ENCODE measurements at places on chromosomes 12 and 14.

DNA sequence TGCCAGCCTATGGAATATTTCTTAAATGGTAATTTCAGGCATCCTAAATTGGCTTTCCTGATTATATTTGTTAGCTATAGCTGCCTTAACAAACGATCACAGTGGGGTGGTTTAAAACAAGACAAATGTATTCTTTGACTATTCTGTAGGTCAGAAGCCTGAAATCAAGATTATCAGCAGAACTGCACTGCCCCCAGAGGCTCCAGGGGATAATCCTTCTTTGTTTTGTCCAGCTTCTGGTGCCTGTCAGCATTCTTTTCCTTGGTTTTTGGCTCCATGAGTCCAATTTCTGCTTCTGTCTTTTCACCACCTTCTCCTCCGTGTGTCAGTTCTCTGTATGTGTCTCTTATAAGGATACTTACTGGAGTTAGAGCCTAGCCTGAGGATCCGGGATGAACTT is 1282.2 kb upstream of the USP15 start:
- H3K36me3 ChIP-seq: no peaks in the 10 kb centered on the region
- H3K27ac ChIP-seq: no peak overlapping the region
- H3K4me1 ChIP-seq: no peaks in the 10 kb centered on the region
- no peak overlapping the region for H3K4me3 ChIP-seq

- peak overlapping the region; percentile 67 for H3K4me3 ChIP-seq
- no peak overlapping the region for H3K27ac ChIP-seq
- H3K4me1 ChIP-seq: peaks cover 13% of the 10 kb centered on the region
- no peak for DNase-seq
These were observed 3.6 kb downstream of the CFAP73 start for GRCh38 chr12:113152835-113153814.

DNA sequence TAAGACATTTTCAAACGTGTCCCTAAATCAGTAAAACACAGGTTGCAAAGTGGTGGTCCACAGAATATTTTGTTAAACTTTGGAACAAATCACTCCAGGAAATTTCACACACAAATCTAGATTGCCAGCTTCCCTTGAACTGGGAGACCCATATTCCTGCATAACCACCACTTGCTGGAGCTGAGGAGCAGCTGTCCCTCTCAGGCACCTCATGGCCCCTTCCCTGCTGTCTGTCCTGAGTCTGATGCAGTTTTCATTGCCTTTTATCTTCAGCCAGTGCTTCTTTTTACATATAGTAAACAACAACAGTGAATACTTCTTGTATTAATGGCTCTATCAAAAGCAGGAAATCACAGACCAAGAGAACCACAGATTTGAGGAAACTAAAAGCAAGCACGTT is 289.3 kb downstream of the MED13L start:
- no peak overlapping the region for H3K4me3 ChIP-seq
- peaks cover 20% of the 10 kb centered on the region for H3K4me1 ChIP-seq
- H3K36me3 ChIP-seq: peaks cover 33% of the 10 kb centered on the region
- no peak for DNase-seq
- H3K27ac ChIP-seq: no peak overlapping the region

DNA sequence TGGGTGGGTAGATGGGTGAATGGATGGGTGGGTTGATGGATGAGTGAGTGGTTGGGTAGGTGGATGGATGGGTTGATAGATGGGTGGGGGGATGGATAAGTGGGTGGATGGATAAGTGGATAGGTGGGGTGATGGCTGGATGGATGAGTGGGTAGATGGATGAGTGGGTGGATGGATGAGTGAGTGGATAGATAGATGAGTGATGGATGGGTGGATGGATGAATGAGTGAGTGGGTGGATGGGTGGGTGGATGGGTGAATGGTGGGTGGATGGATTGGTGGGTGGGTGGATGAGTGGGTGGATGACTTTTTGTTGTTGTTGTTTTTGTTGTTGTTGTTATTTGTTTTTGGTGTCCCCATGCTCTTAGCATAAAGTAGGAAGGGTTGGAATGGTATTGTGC is 45.5 kb downstream of the TBX5 start:
- H3K27me3 ChIP-seq: no peaks in the 10 kb centered on the region
- H3K4me3 ChIP-seq: no peak overlapping the region
- no peak overlapping the region for H3K27ac ChIP-seq
- no peak for DNase-seq
- H3K36me3 ChIP-seq: no peaks in the 10 kb centered on the region

GRCh38 chr12:83349907-83350611 is 663.4 kb downstream of the TMTC2 start:
- DNase-seq: no peak
- no peaks in the 10 kb centered on the region for H3K27me3 ChIP-seq
- no peaks in the 10 kb centered on the region for H3K36me3 ChIP-seq
- H3K27ac ChIP-seq: no peak overlapping the region
- H3K4me1 ChIP-seq: no peaks in the 10 kb centered on the region
- H3K4me3 ChIP-seq: no peak overlapping the region

DNA sequence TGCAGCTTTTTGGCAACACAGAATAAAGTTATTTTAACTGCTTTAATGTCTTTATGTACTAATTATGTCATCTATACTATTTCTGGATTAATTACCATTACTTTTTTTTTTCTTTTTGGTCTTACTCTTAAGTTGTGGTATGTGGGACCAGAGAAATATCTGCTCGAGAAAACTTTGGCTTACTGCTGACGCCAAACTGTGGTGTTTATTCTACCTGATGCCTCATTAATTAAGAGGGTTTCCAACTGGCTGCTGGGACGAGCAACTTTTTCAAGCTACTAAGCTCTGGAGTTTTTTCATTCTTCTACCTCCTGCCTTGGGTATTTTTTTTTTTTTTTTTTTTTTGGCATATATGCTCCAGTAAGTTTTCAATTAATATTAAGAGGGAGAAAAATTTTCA is 1257.5 kb downstream of the FSCB start:
- no peaks in the 10 kb centered on the region for H3K27me3 ChIP-seq
- no peaks in the 10 kb centered on the region for H3K4me1 ChIP-seq
- H3K4me3 ChIP-seq: no peak overlapping the region

DNA sequence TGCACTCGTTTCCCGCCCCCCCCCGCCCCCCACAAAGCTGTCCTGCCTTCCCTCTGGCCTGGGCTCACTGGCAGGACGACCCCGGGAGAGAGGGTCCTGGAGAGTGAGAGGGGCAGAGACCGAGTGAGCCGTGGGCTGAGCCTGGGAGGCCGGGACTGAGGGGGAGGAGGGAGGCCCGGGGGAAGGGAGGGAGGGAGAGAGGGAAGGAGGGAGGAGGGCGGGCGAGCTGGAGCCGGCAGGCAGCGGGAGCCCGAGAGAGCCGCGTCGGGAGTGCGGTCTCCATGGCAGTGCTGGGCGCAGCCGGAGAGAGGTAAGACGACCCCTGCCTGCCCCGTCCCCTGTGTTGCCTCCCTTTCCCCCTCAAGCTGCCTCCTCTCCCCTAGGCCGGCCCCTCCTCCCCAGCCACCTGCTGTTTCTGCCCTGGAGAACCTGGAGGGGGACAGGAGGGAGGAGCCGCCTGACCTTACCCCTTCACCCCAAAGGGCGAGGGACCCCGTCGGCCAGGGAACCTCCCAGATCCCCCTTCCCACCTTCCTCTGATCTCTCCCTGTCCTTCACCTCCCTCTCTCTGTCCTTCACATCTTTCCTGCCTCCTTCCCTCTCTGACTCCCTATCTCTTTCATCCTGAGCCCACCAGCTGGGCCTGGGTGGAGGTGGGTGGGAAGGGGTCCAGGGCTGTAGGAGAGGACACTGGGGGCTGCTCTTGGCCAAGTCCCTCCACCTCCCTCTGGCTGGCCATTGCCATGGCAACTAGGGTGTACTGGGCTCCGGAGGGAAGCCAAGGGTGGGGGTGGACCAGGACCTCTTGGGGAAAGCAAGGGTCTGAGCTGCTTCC is at the start of gene GPR162:
Gene GPR162, plus strand, starts transcription at position 231 of the 835 bp plus-strand sequence. CDS start 2,078 bp downstream, outside the sequence.
- H3K4me1 ChIP-seq: peaks cover 50% of the 10 kb centered on the region
- H3K4me3 ChIP-seq: peak within 1 kb of the TSS; percentile 73
- peak within 1 kb of the TSS; percentile 56 for H3K27ac ChIP-seq
- no peaks in the 10 kb centered on the region for H3K27me3 ChIP-seq

DNA sequence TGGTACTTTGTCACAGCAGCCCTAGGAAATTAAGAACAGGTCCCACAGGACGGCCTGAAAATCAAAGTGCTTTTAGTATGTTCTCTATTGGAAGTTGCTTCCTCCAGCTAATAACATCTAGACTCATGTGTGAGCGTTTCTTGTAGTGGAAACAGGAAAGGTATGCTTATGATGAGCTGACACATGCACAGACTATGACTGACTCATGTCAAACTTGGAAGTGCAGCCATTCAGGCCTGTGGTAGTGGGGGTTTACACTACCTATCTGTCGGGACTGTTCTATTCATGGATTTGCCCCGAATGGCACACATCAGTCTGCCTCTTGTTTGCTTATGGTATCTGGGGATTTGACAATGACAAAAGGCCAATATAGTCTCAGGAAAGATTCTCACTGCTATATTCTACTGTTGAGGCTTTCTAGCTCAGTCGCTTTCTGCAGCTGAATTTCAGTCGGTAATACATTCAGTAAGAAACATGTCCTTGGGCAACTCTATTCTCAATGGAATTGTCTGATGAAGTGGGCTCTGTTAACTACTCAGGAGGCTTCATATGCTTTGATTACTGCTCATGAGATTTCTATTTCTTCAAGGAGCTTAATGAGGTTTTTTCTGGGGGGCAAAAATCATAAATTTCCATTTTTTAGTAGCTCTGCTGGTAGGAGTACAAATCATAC is 270.3 kb upstream of the DAAM1 start:
- H3K4me3 ChIP-seq: no peak overlapping the region
- no peaks in the 10 kb centered on the region for H3K36me3 ChIP-seq
- H3K4me1 ChIP-seq: peaks cover 15% of the 10 kb centered on the region
- no peaks in the 10 kb centered on the region for H3K27me3 ChIP-seq
- no peak for DNase-seq
- H3K27ac ChIP-seq: no peak overlapping the region

DNA sequence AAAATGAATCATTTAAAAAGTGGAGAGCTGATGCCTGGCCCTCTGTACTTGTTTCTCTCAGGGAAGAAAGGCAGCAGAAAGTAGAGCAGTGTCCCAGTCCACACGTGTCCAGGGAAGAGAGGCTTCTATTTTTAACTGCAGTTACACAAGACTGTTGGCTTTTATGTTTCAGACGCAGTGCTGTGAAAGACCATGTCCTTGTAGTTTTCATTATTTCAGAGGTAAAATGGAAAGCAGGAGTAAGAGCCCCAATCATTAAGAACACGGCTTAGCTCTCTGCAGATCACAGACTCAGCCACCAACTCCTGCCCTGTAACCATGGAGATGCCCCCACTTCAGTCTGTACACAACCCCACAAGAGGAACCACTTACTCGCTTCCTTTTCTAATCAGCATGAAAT is 336.3 kb downstream of the DAD1 start:
- H3K4me1 ChIP-seq: peaks cover 3% of the 10 kb centered on the region
- no peak overlapping the region for H3K27ac ChIP-seq
- H3K4me3 ChIP-seq: no peak overlapping the region

DNA sequence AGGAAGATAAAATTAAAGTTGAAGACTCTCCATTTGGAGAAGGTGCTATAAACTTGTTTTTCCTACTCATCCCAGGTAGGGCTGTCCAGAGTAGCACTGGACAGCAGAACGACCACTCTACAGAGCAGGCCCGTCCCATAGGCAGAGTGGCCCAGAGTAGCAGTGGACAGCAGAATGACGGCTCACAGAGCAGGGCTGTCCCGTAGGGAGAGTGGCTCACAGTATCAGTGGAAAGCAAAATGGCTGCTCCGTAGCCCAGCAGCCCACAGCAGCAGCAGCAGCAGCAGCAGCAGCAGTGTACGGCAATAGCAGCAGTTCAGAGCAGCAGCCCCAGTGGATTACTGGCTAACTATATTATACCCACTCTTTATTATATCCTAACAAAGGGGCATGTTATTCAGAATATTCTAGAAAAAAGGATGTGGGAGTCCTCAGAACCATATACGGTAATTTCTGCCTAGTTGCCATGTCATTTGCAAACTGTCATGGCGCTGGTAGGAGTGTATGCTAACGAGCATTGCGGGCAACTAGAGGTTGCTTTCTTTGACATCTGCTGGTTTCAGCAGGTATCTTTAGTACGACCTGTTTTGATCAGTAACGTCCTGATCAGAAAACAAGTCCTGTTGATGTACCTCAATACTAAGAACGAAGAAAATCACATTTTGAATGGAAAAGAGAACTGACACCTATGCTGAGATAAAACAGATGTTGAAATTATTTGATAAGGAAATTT is 567.3 kb downstream of the SLC16A7 start:
- H3K4me3 ChIP-seq: no peak overlapping the region
- H3K27ac ChIP-seq: no peak overlapping the region
- H3K27me3 ChIP-seq: no peaks in the 10 kb centered on the region
- H3K36me3 ChIP-seq: peaks cover 2% of the 10 kb centered on the region

DNA sequence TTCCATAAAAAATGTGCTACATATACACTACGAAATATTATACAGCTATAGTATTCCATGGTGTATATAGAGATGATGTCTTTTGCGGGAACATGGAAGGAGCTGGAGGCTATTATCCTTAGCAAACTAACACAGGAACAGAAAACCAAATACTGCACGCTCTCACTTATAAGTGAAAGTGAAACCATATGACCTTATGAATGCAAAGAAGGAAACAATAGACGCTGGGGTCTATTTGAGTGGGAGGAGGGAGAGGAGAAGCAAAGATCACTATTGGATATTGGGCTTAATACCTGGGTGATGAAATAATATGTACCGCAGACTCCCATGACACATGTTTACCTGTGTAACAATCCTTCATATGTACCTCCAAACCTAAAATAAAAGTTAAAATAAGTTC is 142.8 kb downstream of the LRFN5 start:
- H3K4me3 ChIP-seq: peak overlapping the region; percentile 56
- no peak overlapping the region for H3K27ac ChIP-seq
- no peaks in the 10 kb centered on the region for H3K27me3 ChIP-seq
- no peaks in the 10 kb centered on the region for H3K36me3 ChIP-seq
- DNase-seq: no peak

- H3K27me3 ChIP-seq: peaks cover 3% of the 10 kb centered on the region
- H3K4me1 ChIP-seq: peaks cover 10% of the 10 kb centered on the region
- DNase-seq: no peak
- no peak overlapping the region for H3K4me3 ChIP-seq
- peaks cover 3% of the 10 kb centered on the region for H3K36me3 ChIP-seq
These were observed 18.0 kb upstream of the TCP11L2 start for GRCh38 chr12:106284358-106285105.

- peaks cover 36% of the 10 kb centered on the region for H3K4me1 ChIP-seq
- H3K27ac ChIP-seq: no peak overlapping the region
- no peak for DNase-seq
- H3K27me3 ChIP-seq: no peaks in the 10 kb centered on the region
- H3K4me3 ChIP-seq: peak overlapping the region; percentile 70
These were observed 516 bp upstream of the LGALS3 start for GRCh38 chr14:55128386-55129085.

- H3K4me1 ChIP-seq: peaks cover 33% of the 10 kb centered on the region
- H3K36me3 ChIP-seq: no peaks in the 10 kb centered on the region
- no peak overlapping the region for H3K4me3 ChIP-seq
- no peak for DNase-seq
These were observed 2.1 kb downstream of the BMAL2 start for GRCh38 chr12:27334721-27335082.

GRCh38 chr12:50314636-50315312 is 31.5 kb upstream of the LIMA1 start:
- no peak overlapping the region for H3K27ac ChIP-seq
- peaks cover 4% of the 10 kb centered on the region for H3K4me1 ChIP-seq
- no peak overlapping the region for H3K4me3 ChIP-seq
- no peaks in the 10 kb centered on the region for H3K27me3 ChIP-seq
- peak; percentile 51 for DNase-seq

Measured in osteocyte (in vitro differentiated cells).